ENCODE measurements at places on chromosomes 12 and 14.

DNA sequence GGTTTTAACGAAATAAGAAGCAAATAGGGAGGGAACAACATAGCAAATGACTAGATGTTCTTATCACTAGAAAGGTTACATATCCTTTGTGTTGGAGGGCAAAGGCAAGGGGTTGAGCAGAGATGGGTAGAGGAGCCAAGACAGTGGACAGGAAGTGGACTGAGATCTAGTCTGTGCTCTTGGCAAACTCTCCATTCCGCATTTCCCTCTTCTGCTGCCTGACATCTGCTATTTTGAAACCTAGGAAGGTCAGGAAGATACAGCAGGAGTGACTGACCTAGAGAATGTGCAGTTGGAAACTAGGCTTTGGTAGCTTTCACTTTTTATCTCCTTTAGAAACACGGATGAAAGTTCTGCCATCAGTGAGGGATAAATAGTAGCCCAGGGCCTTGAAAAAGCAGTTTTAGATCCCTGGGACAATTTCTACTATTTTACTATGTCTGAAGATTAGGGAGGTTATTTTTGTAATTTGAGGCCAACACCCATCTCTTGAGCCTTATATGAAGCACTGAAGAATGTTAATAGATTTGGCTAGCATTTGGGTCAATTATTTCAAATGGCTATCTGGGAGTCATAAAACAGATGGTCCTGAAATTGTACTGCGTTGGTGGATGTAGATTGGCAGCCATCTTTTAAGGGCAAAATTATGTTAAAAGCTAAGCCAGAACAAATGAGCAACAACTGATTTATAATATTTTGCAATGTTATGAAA lies 410.3 kb downstream of the PCNX1 start:
- DNase-seq, result no peak

GRCh38 chr12:119902084-119902509 lies 25.0 kb upstream of the CIT start:
- DNase-seq, result no peak

GRCh38 chr12:49623142-49623904 lies at the start of gene PRPF40B:
PRPF40B (plus strand) TSS chr12:49623561; CDS start chr12:49623591, 30 bp downstream.
- peak; percentile 57 for DNase-seq

- no peak for DNase-seq
These were observed 29.4 kb downstream of the NUAK1 start for GRCh38 chr12:106109168-106109910.

DNA sequence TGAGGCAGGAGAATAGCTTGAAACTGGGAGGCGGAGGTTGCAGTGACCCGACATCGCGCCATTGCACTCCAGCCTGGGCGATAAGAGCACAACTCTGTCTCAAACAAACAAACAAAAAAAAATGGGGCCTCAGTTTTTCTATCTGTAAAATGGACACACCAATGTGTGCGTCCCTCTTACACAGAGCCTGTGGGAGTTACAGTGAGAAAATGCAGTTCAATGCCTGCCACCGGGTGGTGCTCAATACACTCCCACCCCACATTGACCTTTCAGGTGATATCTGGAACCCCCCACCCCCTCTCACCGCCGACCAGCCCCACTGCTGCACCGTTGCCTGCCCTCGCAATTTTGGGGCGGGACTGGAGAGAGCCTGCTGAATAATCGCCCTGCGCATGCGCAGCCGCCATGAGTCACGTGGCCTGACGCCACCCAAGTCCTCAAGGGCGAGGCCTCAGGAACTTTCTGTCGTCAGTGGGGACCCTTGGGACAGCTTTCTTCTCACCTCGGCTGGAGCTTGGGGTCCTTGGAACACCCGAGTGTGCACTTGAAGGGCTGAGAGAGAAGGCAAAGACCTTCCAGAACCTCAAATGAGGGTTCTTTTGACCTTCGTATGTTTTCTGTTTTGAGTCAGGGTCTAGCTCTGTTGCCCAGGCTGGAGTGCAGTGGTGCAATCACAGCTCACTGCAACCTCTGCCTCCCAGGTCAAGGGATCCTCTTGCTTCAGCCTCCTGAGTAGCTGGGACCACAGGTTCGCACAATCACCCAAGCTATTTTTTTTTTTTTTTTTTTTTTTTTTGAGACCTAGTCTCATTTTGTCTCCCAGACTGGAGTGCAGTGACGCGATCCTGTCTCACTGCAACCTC lies 14.6 kb upstream of the CABP1 start:
- no peak for DNase-seq

GRCh38 chr14:93332397-93332852 lies 411 bp downstream of the BTBD7 start:
- DNase-seq, result no peak

DNA sequence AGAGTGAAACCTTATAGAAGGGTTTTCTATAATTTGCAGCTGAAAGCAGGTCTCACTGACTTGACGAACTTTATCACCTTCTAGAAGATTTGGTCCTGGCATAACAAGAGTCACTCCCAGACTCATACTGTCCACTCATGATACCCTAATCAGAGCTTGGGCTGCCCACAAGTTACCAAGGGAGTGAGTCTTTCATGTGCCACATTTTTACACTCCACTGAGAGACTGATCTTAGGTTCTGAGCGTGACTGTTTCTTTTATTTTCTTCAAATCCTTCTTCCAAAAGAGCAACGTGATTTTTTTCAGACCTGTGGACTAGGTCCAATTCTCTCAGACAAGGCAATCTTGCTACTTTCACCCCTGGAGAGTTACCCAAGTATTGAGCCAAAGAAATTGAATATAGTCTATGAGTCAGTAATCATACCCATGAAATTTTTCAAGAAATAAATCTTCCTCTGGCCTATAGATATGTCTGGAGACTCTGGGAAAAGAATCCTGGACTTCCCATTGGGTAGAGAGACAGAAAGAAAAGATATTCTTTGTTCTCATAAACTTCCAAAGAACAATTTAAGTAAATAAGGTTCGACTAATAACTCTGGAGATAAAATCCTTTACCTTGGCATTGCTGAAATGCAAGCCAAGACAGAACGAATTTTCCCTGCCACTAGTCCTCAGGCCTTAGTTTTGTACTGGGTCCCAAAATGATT lies 26.9 kb downstream of the SIX1 start:
- no peak for DNase-seq

GRCh38 chr14:104900639-104901512 lies 23.8 kb upstream of the PLD4 start:
- no peak for DNase-seq

GRCh38 chr12:41162461-41162860 lies 25.7 kb upstream of the PDZRN4 start:
- no peak for DNase-seq

DNA sequence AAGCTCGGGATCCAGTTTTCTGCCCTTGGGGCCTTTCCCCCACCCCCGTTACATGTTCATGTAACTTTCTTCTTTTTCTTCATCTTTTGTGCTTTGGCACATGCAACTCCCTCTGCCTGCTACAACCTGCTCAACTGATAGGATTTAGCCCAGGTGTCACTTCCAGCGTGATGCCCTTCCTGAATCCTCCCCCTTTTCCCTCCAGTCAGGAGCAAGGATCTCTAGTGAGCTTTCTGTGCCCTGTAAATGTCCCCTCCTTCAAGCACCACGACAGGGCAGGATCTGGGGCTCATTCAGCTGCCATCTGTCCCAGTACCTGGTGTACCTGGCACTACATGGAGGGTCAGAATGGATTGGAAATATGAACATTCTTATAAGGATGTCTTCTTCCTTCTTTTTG lies 15.3 kb downstream of the PELI2 start:
- no peak for DNase-seq

DNA sequence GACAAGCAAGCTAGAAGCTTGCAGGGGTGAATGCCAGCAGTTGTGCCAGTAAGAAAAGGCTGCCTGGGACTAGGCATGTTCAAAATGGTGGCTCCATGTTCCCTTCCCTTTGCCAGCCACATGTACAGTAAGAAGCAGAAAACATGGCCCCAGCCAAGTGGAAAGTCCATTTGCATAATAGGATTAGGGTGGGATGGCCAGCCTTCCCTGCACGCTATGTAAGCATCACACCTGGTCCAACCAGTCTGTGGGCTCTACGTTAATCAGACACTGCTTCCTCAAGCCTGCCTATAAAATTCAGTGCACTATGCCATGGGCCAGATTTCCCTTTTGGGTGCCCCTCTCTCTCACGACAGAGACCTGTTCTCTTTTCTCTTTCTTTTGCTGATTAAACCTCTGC lies 288.4 kb downstream of the GXYLT1 start:
- no peak for DNase-seq

DNA sequence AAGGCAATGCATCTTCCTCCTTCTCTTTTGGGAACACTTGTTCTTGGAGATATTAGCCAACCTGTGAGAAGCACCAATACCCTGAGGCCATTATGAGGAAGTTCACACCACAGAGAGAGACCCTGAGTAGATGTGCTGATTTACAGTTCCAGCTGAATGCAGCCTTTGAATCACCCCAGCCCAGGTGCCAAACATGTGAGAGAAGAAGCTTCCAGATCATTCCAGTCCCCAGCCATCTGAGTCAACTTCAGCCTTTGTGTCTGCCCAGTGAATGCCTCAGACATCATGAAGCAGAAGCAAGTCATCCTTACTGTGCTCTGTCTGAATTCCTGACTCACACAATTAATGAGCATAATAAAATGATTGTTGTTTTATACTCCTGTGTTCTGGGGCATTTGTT lies 25.1 kb downstream of the C12orf42 start:
- no peak for DNase-seq

- DNase-seq, result no peak
These were observed 18.2 kb downstream of the GPRC5D start for GRCh38 chr12:12933742-12934141.

DNA sequence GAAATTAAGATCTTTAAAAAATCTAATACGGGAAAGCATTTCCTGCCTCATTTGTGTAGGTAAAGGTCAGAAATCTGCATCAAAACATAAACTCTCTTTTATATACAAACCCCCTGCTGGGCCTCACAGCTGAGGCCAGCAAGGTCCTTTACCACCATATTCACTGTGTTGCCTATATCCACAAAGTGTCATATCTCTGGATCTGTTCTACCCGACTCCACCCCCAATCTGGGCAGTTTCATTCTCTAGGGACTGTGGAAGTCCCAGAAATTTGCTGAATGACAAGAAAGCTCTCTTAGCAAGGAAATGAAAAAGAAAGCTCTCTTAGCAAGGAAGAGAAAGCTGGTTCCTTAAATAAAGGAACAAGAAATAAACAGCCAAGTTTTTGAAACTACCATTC lies 301.7 kb downstream of the KCNH5 start:
- no peak for DNase-seq

GRCh38 chr14:38758661-38759060 lies 344.4 kb downstream of the SEC23A start:
- DNase-seq, result no peak

DNA sequence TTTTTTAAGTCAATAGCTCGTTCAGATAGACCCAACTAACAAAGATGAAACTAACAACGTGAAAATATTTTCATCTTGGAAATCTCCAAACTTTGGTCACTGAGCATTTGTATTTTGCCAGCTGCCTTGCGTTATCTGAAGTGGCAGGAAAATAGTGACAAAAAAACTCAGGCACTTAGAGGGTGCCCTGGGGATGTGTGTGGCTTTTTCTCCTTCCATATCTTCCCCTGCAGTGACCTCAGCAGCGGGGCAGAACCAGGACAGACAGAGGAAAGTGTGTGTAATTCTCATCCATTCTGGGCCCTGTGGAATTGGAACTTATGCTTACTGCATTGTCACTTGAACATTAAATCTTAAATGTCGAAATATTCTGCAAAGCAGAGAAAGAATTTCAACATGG lies 152.0 kb downstream of the BCAT1 start:
- DNase-seq, result no peak

GRCh38 chr14:56100556-56100955 lies 17.7 kb upstream of the PELI2 start:
- no peak for DNase-seq

- DNase-seq, result no peak
These were observed 47.8 kb downstream of the SLC15A5 start for GRCh38 chr12:16229676-16230075.

- DNase-seq, result no peak
These were observed at the start of gene HCAR1 for GRCh38 chr12:122730215-122731014. HCAR1 (minus strand) TSS chr12:122730844; CDS start chr12:122730339, 505 bp downstream.

DNA sequence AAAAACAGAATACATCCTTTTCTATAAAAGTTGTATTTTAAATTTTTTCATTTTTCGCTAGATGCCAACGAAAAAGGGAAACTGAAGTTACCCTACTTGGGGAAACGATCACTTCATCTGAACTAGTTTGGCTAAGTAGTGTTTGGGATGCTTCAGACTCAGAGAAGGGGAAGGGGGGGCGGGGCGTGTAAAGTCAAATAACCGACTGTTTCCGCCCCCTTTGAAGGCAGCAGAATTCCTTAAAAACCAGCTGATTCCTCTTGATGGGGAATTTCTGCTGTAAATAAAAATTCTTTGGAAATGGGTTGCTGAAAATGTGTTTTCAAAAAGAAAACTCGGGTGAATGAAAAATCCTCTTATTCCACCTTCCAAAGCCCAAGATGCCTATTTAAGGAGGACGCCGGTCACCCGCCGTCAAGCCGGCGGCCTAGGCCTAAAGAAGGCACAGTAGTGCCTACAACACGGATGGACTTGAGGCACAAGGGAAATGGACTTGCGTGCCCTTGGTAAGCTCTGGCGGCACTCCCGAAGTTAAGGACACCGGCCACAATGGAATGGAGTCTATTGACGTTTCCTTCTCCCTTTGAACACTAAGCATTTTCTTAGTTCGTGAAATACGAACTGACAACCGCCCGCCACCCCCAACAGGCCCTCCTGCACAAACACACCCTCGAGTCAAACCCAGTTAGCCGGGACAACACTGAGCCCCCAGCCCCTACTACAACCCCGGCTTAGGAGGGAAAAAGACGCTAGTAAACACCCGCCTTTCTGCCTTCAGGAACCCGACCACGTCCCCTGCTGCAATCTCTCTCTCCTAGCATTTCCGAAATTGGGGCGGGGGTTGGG lies 1.9 kb downstream of the ATXN2 start:
- no peak for DNase-seq
